ENCODE measurements at places on chromosomes 1 and 21. TPM values are rescaled to one million over a fixed set of nuclear protein-coding genes. Genes with fewer than 3 reads are reported as not detected.

GRCh38 chr1:78658901-78659300 is 9.3 kb downstream of the IFI44 start:
- no peak for DNase-seq

DNA sequence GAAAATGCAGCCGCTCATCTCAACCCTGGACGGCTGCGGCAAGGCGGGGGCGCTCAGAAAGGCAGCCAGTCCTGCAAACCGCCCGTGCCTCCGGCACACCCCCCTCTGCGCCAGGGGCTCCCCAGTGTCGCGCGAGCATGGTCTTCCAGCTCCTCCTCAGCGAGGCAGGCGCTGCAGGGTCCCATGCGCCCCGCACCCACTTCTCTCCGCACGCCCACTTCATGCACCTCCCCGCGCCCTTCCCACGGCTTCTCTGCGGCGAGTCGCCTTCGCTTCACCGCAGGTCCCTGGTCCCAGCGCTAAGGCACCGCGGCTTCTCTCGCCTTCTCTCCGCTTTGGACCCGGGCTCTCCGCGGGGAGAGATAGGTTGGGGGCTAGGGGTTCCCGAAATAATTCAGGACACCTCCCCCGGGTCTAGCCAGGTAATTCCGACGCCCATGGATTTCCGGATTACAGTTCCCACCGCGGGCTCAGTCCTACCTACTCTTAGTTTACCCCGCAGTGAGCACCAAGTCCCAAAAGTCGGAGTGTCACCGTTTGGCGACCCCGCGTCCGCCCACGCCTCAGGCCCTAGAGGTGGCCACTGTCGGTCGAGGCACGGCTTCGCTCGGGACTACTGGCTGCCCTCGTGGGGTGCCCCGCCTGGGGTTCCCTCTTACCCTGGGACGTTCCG is 67.5 kb downstream of the SYT2 start:
- no peak for DNase-seq

ADCY10 gene
- under 0.01 TPM for total RNA-seq

DNA sequence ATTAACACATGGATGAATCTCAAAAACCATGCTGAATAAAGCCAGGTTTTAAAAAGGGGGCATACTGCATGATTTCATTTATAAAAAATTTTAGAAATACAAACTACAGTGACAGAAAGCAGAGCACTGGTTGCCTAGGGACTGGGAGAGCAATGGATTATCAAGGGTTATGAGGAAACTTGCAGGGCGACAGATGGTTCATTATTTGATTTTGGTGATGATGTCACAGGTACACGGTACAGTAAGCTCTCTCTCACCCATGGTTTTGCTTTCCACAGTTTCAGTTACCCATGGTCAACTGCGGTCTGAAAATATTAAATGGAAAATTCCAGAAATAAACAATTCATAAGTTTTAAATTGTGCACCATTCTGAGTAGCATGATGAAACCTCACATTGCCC is 14.1 kb downstream of the VAMP4 start:
- no peak for DNase-seq

DHCR24 gene
- total RNA-seq, result 67.8 TPM

FGR gene
- not detected for total RNA-seq

SMCP gene
- total RNA-seq, result not detected

- no peak for DNase-seq
These were observed 24.7 kb downstream of the CYP2J2 start for GRCh38 chr1:59901770-59902388.

GRCh38 chr1:183227422-183228346 is 41.6 kb downstream of the LAMC2 start:
- peak; percentile 50 for DNase-seq

TNFSF4 gene
- 1.3 TPM for total RNA-seq

- no peak for DNase-seq
These were observed 81.5 kb upstream of the LBR start for GRCh38 chr1:225509376-225509707.

GRCh38 chr1:154628121-154628405 is 20.1 kb upstream of the ADAR start:
- no peak for DNase-seq

DNA sequence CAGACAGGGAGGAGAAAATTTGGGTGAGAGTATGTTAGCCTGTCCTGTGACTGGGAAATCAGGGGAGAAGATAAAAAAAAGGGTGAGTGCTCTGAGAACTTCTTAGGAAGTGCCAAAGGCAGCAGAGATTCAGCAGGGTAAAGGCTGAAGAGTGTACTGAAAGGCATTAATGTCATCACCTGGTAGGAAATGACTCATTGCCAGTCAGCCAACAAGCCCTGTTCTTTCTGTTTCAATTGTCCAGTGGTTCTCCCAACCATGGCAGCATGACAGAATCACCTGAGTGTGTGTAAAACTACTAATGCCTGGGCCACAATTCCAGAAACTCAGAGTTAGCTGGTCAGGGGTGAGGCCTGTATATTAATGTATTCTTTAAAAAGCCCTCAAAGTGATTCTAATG is 83.5 kb downstream of the INTS7 start:
- DNase-seq, result peak; percentile 64

KCNT2 gene
- not detected for total RNA-seq

DNA sequence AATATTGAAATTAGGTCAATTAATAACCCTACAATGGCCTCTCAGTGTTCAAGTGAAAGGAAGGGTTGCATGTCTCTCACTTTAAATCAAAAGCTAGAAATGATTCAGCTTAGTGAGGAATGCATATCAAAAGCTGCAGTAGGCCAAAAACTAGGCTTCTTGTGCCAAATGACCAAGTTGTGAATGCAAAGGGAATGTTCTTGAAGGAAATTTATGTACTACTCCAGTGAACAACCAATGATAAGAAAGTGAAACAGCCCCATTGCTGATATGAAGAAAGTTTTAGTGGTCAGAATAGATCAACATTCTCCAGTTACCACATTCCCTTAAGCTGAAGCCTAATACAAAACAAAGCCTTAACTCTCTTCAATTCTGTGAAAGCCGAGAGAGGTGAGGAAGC is 10.0 kb downstream of the MAEL start:
- no peak for DNase-seq

ARV1 gene
- 29.8 TPM for total RNA-seq

DNA sequence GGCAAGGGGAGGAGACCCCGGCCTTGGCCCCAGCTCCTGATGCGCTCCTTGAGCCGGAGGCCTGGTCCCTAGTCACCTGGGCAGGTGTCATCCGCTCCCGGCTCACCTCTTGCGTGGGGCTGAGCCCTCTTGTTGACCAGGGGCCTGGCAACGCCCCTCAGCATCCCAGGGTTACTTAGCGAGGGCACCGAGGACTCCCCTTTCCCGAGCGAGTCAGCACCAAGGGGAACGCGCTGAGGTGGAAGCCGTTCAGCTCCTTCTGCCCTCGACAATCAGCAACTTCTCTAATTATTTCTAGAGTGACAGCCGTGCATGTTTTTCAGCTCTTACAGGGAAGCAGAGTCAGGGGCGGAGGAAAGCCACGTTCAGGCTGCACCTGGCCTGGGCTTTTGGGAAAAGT is 522 bp downstream of the SLC45A1 start:
- no peak for DNase-seq

- no peak for DNase-seq
These were observed 231.1 kb downstream of the CACNA1E start for GRCh38 chr1:181714428-181714827.

DNA sequence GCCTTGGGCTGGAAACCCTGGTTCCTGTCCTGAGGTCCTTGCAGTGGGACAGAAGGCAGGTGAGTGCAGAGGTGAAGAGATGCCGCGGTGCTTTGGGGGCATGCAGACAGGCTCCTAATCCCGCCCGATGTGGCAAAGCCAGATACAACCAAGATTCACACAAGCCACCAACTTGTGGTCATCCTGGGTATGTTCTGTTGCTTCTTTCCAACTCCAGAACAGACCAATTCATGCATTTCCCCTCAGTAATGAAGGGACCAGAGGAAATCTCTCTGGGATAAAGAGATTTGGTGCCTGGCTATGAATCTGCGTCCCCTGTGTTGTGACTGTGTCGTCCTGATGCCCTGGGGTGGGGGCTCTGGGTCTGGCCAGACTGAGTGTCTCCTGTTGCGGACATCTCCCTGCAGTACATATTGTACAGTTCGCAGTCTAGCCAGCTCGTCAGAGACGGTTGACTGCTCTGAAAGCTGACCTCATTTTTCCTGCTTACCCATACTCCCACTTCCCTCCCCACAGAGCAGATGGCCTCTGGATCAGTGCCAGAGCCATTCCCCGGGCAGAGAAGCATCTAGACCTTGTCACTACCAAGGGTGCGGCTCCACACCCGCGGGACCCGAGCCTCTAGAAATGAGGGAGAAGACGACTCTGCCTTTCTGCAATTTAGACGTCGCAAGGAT is 216.3 kb downstream of the KIF26B start:
- no peak for DNase-seq

KRTAP12-2 gene
- not detected for total RNA-seq

TLCD4 gene
- 0.48 TPM for total RNA-seq

- no peak for DNase-seq
These were observed 15.8 kb upstream of the CYB5R1 start for GRCh38 chr1:202982715-202983430.

DSCAM gene
- 0.10 TPM for total RNA-seq

- DNase-seq, result no peak
These were observed 32.1 kb upstream of the CHRM3 start for GRCh38 chr1:239354231-239354630.

DNA sequence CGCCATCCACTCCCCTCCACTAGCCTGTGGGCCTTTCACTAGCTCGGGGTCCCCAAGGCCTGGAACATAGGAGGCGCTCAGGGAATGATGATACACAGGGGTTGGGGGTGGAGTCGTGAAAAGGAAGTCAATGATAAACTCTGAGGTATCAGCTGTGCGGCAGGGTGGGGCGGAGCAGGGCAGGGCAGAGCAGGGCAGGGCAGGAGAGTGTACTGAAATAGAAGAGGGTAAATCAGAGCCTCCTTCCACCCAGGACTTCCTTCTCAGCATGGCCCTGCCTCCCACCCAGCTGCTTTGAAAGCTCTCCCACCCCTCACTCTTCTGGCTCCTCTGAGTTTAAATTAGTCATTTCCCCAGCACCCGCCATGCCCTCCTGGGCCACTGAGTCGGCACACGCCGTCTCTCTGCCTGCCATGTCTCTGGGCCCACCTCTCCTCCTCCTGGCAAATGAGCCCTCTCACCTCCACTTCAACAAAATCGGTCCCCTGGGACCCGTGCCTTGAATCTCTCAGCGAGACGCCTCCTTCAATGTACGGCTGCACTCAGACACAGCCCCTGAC is 16.9 kb downstream of the CAPZB start:
- DNase-seq, result no peak

GRCh38 chr1:175787881-175788280 is 44.5 kb upstream of the TNR start:
- no peak for DNase-seq

DNA sequence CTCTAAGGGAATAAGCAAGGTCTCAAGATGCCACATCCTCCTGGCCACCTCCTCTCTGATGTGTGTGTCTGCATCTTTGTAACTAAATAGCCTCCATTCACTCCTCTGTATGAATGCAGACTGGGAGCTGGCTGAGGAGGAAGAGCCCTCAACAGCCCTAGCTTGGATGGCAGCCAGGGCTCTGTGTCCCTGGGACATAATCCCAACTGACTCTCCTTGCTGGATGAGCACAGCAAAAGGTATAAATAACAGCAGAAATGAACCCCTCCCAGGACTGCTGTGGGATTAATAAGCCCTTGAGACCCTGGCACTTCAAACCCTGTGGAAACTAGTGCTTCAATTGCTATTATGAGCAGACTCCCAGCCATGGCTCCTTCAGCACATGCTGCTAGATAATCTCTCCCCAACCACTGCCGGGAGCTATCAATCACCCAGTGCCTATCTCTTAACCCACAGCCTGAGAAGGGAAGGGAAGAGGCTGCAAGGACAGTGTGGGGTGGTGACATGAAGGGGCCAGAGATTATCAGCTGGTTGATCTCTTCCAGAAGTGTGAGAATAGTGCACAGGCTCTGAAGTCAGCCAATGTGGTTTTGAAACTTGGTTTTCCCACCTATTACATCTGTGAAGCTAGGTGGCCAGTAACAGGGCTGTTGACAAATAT is 152.2 kb downstream of the TNR start:
- no peak for DNase-seq

C1orf21 gene
- 20.1 TPM for total RNA-seq

DNA sequence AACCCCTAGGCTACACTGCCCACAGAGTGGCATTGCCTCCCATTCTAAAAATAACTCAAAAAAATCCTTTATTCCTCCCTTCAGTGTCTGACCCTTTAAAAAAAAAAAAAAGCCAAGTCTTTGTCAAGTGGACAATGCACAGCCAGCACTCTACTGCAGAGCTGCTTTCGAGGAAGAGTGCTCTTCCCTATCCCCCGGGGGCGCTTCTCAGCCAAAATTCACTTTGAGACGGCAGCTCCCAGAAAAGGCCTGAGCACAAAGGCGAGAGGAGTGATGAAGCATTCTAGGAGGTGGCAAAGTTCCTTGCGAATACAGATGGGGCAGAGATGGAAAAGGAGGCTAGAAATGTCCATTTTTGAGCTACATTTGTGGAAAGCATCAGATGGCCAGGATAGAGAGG is 23.3 kb downstream of the EPHA10 start:
- no peak for DNase-seq

DNA sequence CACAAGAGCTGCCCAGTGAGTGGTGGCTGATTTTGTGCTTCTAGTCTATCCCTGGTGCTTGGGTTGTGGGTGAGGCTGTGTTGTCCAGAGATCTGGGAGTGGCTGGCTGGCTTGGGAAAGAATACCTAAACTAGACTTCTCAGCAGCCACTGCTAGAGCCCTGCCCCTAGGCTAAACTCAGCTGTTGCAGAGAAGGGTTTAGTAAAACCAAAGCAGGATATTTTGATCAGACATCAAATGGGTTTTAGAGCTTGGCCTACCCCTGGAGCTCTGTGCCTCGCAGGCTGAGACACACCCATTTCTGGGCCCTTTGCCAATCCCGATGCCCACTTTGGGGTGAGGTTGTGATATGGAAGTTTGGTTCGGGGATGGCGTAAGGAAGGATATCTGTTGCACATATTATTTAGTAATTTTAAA is 88.5 kb downstream of the UCK2 start:
- DNase-seq, result no peak

GRCh38 chr21:38790059-38790458 is 15.7 kb upstream of the ETS2 start:
- no peak for DNase-seq

GRCh38 chr1:216902669-216903381 is 179.6 kb upstream of the ESRRG start:
- DNase-seq, result peak; percentile 37

GRCh38 chr1:40303790-40304189 is 13.3 kb downstream of the COL9A2 start:
- no peak for DNase-seq

DNA sequence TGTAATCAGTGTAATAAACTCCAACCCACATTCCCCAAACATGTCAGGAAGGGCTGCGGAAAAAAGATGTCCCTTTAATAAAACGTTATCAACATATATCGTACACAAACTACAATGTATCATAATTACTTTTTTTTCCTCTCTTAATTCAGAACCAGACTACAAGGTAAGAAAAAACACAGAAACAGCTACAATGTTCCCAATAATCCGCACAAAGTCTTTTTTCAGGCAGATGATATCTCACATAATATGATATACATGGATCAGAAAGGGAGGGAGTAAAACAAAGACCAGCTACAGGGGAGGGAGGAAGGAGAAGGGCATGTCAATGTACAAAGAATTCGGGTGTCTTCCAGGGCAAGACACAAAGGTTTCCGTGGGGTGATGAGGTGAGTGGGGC is 25.4 kb downstream of the MRPL37 start:
- DNase-seq, result no peak

FOXD2 gene
- 0.48 TPM for total RNA-seq

GRCh38 chr1:204970937-204971336 is 72.1 kb upstream of the CNTN2 start:
- DNase-seq, result no peak

RAB3GAP2 gene
- total RNA-seq, result 18.3 TPM

SNIP1 gene
- 12.9 TPM for total RNA-seq

GRCh38 chr1:26126321-26127084 is 14.9 kb downstream of the PDIK1L start:
- DNase-seq, result peak; percentile 87

FAM177B gene
- not detected for total RNA-seq

RGSL1 gene
- total RNA-seq, result not detected

Data from RPMI7951 (cell line).